DMS 273 treated with DMSO at 0.1 percent for 48 hours (cell line): ENCODE measurements at places on chromosomes 16 and 17.

GRCh38 chr17:17417718-17418181 lies 59.0 kb upstream of the MED9 start:
- DNase-seq = peak; percentile 15

GRCh38 chr16:87742781-87743490 lies 22.9 kb downstream of the KLHDC4 start:
- DNase-seq = no peak

DNA sequence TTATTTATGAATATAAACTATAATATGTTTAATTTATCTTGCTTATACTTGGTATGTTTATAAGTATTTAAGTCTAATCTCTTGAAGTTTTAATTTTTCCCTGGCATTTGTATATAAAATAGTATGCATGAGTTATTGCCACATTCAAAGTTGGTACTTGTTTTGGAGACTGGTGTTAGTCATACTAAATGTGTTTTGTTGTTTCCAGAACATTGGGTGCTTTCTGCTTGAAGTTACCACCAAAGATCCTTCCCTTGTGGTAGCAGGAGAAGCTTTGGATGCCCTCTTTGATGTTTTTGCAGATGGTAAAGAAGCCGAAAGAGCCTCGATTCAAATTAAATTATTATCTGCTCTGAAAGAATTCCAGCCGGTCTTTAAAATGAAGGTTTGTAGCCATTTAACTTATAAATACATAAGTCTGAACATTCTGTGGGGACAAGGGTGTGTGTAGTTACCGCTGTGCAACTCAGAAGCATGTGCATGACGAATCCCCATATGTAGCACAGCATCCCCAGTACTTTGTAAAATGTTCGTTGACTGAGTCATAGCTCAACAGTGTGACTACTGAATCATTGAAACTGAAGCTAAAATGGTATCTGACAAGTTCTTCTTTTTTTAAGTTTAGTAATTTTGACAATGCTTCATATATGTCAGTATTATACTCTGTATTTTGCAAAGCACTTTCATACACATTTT lies 36.4 kb downstream of the HEATR3 start:
- no peak for DNase-seq

DNA sequence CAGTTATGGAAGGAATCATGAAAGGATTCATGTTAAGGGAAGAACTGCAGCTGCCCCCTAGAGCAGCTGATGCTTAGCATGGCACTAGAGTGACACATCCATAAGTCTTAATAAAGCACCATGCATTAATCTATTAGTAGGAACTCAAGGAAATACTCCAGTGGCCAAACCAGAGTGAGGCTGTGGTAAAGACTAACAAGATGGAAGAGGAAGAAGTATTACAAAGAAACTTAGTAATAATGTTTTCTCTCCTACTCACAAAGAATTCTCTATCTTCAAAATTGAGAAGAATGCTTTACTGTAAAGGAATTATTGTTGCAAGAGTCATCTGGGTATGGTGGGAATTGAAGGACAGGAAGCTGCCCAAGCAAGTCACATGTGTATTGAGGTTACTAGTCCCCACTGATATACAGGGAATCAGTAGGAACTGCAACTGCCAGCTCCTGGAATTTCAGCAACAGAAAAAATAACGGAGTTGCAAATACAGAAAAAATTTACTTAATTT lies 29.9 kb upstream of the TOM1L1 start:
- no peak for DNase-seq

GRCh38 chr17:47265983-47266541 lies 12.4 kb downstream of the ITGB3 start:
- no peak for DNase-seq

GRCh38 chr17:3683054-3683511 lies 12.9 kb downstream of the P2RX5 start:
- DNase-seq = no peak

GRCh38 chr16:23293016-23293415 lies 9.1 kb upstream of the SCNN1B start:
- DNase-seq = no peak

- DNase-seq = no peak
Measured at GRCh38 chr16:57519796-57520360, 16.5 kb downstream of the CCDC102A start.

DNA sequence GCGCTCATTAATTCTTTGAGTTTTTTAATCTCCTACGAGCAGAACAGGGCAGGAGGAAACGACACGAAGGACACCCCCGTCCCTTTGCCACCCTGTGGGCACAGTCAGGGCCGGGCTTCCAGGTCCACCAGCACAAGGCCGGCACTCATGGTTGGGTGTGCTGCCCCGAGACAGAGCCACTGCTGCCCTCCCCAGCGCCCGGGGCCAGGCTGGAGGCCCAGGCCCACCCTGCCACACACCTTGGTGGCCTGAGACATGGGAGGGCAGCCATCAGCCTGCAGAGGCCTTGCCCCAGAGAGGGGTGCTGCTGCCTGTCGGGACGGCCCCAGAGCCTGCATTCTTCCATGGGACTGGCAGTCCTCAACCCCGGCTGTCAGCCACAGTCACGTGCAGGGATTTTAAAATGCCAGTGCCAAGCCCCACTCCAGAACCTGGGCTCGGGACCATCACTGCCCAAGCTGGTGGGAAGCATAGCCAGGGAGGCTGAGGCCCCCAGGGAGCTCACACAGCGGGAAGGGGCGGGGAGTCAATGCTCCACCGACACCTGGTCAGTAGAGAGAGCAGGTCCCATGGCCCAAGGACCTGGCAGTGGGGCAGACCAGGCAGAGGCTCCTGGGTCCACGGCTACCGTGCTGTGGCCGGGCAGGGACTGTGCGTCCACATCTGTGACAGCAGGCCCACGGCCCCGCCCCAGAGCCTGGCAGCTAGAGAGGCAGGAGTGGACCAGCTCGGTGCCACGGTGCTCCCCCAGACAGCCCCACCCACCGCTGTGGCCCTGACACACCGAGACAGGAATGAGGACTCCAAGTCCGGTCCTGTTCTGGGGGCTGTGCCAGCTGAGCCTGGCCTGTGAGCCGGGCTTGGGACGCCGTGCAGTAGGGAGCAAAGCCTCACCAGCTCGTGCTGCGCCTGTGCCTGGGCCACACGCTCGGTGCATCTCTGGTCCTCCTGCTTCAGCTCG lies 27.5 kb downstream of the CEP131 start:
- DNase-seq = no peak

DNA sequence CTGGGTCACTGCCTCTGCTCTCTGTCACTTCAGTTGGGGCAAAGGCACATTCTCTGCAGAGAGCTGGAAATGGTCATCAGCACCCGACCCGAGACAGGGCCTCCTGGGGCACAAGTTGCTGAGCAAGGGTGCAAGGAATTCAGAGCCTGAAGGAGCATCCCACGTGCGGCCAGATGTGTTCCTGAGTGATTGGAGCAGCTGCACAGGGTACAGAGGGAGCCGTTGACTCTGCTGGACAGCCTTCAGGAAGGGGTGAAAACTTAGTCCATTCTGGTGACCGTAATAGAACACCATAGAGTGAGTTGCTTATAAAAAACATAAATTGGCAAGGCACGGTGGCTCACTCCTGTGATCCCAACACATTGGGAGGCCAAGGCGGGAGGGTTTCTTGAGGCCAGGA lies 106.8 kb downstream of the CCDC182 start:
- no peak for DNase-seq

- no peak for DNase-seq
Measured at GRCh38 chr16:81938326-81939163, 72.7 kb downstream of the SDR42E1 start.

GRCh38 chr16:68524069-68524820 lies 14.8 kb upstream of the ZFP90 start:
- DNase-seq = no peak

- DNase-seq = no peak
Measured at GRCh38 chr16:22622703-22623102, 112.0 kb downstream of the NPIPB5 start.

GRCh38 chr16:28167730-28168129 lies 44.0 kb downstream of the XPO6 start:
- no peak for DNase-seq
